ENCODE measurements at places on chromosomes 3 and 15.

GRCh38 chr3:46489381-46489780, 8.4 kb upstream of the RTP3 start:
- DNase-seq, result no peak

GRCh38 chr3:143000528-143000927, 842 bp upstream of the U2SURP start:
- DNase-seq, result no peak

- DNase-seq, result no peak
These were observed 107.2 kb downstream of the PYDC2 start for GRCh38 chr3:191568206-191568605.

- DNase-seq, result no peak
These were observed 49.0 kb upstream of the OSBPL11 start for GRCh38 chr3:125644036-125645005.

DNA sequence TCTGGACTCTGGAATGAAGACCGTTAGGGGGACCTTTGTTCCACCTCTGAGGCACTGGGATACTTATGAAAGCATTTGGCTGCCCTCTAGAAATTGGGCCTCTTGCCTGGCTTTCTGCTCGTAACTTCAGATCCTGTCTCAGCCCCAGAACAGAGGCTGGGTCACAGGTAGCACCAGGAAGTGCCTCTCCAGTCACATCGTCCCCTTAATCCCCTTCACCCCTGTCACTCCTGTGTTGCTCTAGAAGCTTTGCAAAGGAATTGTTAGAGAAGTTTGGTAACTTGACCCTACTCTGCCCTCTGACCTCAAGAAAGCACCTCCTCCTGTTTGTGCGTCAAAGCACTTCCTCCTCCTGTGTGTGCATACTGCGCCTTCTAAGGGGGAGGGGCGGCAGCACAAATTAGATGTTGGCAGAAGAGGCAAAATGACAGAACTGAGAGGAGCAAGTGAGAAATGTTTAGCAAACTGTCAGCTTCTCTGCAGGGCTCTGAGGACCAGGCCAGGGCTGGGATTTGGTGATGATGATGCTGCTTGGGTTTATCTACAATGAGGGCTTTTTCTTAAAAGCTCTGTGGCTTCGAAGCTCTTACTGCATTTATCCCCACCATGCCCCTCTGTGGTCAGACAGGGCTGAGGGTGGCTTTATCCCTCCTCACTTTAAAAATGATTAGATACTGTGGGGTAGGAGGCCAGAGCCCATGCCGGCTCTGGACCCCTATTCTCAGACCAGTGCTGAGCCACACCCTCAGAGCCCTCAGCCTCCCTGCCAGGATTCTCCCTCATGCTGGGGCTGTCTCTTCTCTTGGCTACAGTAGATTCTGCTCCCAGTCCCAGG, 76.2 kb downstream of the LARS2 start:
- DNase-seq, result no peak

GRCh38 chr15:52517014-52517413, 11.7 kb downstream of the MYO5A start:
- DNase-seq, result no peak

GRCh38 chr15:39580485-39581241, at the start of gene THBS1:
Gene THBS1, plus strand, starts transcription at chr15:39581079. Its CDS starts 779 bp downstream, at chr15:39581858.
- DNase-seq, result peak; percentile 49
